ENCODE measurements at places on chromosomes 3 and 15.

- DNase-seq: no peak
Measured at GRCh38 chr3:64170270-64170669, 55.0 kb downstream of the PRICKLE2 start.

- DNase-seq: no peak
Measured at GRCh38 chr15:70493787-70494516, 269.4 kb downstream of the UACA start.

DNA sequence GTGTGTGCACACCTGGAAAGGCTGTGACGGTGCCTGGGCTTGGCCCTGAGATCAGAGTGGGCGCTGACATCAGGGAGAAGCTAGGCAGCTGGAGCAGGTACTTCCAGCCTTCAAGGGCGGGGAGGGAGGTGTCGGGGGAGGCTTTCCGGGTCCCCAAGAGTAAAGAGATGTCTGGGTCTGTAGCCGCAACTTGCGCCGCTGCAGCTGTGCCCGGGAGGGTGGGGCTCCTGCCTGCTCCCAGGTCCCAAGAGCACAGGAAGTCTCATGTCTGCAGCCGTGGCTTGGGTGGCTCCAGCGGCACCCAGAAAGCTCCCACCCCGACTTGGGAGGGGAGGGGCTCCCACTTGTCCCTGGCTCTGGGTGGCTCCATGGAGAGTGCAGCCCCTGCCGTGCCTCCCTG is 103.2 kb upstream of the BNIP2 start:
- DNase-seq: no peak

DNA sequence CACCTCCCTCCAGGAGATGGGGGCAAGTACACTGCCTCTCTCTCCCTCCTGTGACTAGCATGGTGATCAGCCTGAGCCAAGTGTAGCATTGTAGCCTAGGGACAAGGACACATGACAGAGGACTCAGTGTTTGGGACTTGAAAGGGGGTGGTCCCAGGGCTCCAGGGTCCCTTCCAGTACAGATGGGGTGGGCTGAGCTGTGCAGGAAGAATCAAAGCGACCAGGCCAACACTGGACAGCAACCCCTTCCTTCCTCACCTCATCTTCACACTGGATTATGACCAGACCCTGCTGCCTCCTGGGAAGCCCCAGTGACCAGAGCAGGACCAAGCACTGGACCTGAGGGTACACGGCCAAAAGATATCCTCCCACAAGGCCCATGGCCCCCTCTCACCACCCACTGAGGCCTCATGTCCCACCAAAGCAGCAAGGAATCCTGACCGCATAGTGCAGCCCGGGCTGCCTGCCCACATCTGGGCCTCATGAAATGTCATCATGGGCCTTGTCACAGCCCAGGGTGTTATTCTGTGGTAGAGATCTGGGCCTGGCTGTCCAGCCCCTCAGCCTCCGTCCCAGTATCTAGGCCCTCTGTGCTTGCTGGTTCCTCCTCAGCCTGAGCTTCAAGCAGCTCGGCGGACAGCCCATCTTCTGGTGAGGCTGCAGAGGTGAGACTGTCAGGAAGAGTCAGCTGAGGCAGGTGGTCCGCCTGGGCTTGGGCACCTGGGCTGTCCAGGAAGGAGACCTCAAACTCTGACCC is 9.5 kb downstream of the GORASP1 start:
- DNase-seq: no peak

DNA sequence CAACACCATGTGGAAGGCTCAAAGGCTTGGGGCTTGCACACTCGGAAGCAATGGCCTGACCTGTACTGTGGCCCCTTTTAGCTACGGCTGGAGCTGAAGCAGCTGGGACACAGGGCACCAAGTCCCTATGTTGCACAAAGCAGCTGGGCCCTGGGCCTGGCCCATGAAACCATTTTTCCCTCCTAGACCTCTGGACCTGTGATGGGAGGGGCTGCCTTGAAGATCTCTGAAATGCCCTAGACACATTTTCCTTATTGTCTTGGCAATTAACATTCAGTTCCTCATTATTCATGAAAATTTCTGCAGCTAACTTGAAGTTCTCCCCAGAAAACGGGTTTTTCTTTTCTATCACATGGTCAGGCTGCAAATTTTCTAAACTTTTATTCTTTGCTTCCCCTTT is 85.6 kb upstream of the ALDH1A3 start:
- DNase-seq: no peak

GRCh38 chr3:47418167-47419082 is 37.6 kb downstream of the PTPN23 start:
- no peak for DNase-seq

DNA sequence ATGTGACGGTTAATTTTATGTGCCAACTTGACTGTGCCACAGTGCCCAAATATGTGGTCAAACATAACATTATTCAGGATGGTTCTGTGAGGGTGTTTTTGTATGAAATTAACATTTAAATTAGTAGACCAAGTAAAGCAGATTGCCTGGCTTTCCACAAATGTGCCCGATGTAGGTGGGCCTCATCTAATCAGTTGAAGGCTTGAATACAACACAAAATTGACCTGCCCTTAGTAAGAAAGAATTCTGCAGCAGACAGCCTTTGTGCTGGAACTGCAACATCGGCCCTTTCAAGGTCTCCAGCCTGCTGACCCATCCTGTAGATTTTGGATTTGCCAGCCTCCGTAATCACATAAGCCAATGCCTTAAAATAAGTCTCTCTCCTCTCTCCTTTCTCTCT is 215.9 kb downstream of the MEX3B start:
- no peak for DNase-seq
